ENCODE measurements at places on chromosomes 5 and 9. TPM values are rescaled to one million over a fixed set of nuclear protein-coding genes. Genes with fewer than 3 reads are reported as not detected.

ADRB2 gene
- 5.0 TPM for total RNA-seq

C1QTNF2 gene
- 2.8 TPM for total RNA-seq

TXNDC8 gene
- total RNA-seq: not detected

LPAR1 gene
- total RNA-seq: 28.2 TPM

OR13C9 gene
- not detected for total RNA-seq

BTNL9 gene
- 11.9 TPM for total RNA-seq

C9 gene
- total RNA-seq: 4.5 TPM

IRGM gene
- 0.44 TPM for total RNA-seq

CDH10 gene
- total RNA-seq: 0.13 TPM

- no peak overlapping the region for H3K4me3 ChIP-seq
- no peaks in the 10 kb centered on the region for H3K36me3 ChIP-seq
- no peaks in the 10 kb centered on the region for H3K27me3 ChIP-seq
- no peak for DNase-seq
These were observed 30.7 kb downstream of the C6 start for GRCh38 chr5:41182666-41183065.

DNA sequence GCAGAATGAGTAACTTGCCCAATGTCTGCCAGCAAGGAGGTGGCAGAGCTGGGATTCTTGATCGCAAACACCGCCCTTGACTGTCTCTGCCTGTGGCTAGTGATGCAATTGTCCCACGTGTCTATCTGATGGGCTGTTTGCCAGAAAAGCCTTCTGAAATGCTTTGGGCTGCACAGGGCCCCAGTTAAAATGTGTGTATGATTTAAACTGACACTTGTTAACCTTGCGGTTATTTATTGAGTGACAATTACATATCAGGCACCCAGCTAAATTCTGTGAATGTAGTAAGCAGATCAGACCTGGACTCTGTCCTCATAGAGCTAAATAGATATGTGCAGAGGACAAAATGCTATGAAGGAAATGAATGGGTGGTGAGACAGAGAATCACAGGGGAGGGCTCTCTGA lies 11.6 kb upstream of the IL12B start:
- no peaks in the 10 kb centered on the region for H3K4me1 ChIP-seq
- no peaks in the 10 kb centered on the region for H3K36me3 ChIP-seq
- no peak for DNase-seq
- H3K27me3 ChIP-seq: no peaks in the 10 kb centered on the region

- H3K27me3 ChIP-seq: no peaks in the 10 kb centered on the region
- no peaks in the 10 kb centered on the region for H3K36me3 ChIP-seq
- H3K27ac ChIP-seq: no peak overlapping the region
- DNase-seq: no peak
These were observed 9.9 kb downstream of the SLC25A25 start for GRCh38 chr9:128077847-128078503.

GRCh38 chr9:127635201-127635735 lies 23.2 kb downstream of the STXBP1 start:
- no peak overlapping the region for H3K4me3 ChIP-seq
- no peaks in the 10 kb centered on the region for H3K27me3 ChIP-seq
- no peak overlapping the region for H3K27ac ChIP-seq
- H3K4me1 ChIP-seq: no peaks in the 10 kb centered on the region
- no peaks in the 10 kb centered on the region for H3K36me3 ChIP-seq

DNA sequence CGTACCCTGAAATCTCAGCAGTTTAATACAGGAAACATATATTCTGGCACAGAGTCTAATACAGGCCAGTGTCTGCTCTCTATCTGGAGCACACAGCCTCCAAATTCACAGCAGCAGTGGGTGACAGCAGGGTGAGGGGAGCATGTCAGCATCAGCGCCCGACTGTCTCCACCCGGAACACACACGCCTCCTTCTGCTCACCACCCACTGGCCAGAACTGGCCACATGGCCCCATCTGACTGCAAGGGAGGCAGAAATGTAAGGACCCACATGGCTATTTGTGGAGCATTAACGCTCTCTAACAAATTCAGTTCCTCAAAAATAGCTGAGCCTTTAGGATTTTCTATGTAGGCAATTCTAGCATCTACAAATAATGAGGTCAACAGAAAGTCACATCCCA lies 24.6 kb downstream of the UBE2QL1 start:
- no peak overlapping the region for H3K27ac ChIP-seq
- H3K4me1 ChIP-seq: no peaks in the 10 kb centered on the region
- H3K36me3 ChIP-seq: no peaks in the 10 kb centered on the region
- H3K27me3 ChIP-seq: no peaks in the 10 kb centered on the region

GRCh38 chr9:126986506-126986951 lies 71.9 kb downstream of the RALGPS1 start:
- no peak overlapping the region for H3K4me3 ChIP-seq
- no peak overlapping the region for H3K27ac ChIP-seq
- H3K4me1 ChIP-seq: peaks cover 25% of the 10 kb centered on the region
- no peaks in the 10 kb centered on the region for H3K36me3 ChIP-seq
- no peaks in the 10 kb centered on the region for H3K27me3 ChIP-seq
- no peak for DNase-seq

DNA sequence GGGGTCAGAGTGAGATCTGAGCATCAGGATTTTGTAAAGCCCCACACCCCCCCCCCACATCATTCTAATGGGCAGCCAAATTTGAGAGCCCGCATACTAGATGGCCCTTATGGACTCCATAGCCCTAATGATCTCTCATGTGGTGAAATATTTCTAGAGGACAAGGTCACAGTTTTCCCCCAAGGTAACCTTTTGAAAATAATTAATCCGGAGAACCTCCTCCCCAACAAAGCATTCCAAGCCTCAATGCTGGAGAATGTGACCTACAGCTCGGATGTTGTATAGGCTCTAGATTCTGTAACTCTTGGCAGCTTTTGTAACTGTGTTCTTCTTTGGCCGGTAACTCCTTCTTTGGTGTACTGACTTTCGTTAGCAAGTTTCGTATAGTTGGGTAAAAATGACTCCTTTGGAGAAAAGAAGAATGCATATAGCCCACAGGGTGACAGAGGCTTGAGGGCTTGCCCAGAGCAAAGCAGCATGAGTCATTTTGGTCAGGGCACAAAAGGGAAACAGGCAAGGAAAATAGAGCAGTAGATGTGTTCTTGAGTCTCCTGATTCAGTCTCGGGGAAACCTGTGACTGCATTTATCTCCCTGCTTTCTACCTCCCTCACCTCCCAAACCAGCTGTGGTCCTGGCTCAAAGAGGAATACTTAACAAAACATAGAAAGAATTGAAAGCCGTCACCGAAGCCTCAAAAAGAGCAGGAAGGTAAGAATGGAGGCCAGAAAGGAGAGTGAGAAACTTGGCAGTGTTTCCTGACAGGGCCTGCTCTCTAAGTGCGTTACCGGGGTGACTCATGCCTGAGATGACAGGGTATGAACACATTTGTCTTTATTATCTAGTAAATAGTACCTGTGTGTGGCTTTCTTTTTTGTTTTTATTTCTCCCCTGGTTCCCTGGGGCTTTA lies 6.6 kb upstream of the XPA start:
- no peak for DNase-seq
- no peaks in the 10 kb centered on the region for H3K27me3 ChIP-seq
- peaks cover 18% of the 10 kb centered on the region for H3K4me1 ChIP-seq
- peak overlapping the region; percentile 85 for H3K27ac ChIP-seq
- peak overlapping the region; percentile 4 for H3K4me3 ChIP-seq
- no peaks in the 10 kb centered on the region for H3K36me3 ChIP-seq

GRCh38 chr5:167699432-167699831 lies 592.0 kb upstream of the WWC1 start:
- no peaks in the 10 kb centered on the region for H3K4me1 ChIP-seq
- H3K36me3 ChIP-seq: no peaks in the 10 kb centered on the region
- no peaks in the 10 kb centered on the region for H3K27me3 ChIP-seq
- no peak for DNase-seq
- no peak overlapping the region for H3K4me3 ChIP-seq

DNA sequence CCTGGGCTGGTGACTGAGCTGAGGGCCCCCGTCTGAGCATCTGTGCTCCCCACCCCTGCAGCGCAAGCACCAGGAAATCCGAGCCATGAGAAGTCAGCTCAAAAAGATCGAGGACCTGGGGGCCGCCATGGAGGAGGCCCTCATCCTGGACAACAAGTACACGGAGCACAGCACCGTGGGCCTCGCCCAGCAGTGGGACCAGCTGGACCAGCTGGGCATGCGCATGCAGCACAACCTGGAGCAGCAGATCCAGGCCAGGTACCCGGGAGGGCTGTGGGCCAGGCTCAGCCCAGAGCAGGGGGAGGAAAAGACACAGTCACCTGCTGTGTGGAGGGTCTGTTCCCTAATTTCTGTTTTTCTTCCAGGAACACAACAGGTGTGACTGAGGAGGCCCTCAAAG lies 24.6 kb downstream of the DYNC2I2 start:
- H3K4me1 ChIP-seq: no peaks in the 10 kb centered on the region
- peaks cover 4% of the 10 kb centered on the region for H3K36me3 ChIP-seq
- no peak overlapping the region for H3K4me3 ChIP-seq

DNA sequence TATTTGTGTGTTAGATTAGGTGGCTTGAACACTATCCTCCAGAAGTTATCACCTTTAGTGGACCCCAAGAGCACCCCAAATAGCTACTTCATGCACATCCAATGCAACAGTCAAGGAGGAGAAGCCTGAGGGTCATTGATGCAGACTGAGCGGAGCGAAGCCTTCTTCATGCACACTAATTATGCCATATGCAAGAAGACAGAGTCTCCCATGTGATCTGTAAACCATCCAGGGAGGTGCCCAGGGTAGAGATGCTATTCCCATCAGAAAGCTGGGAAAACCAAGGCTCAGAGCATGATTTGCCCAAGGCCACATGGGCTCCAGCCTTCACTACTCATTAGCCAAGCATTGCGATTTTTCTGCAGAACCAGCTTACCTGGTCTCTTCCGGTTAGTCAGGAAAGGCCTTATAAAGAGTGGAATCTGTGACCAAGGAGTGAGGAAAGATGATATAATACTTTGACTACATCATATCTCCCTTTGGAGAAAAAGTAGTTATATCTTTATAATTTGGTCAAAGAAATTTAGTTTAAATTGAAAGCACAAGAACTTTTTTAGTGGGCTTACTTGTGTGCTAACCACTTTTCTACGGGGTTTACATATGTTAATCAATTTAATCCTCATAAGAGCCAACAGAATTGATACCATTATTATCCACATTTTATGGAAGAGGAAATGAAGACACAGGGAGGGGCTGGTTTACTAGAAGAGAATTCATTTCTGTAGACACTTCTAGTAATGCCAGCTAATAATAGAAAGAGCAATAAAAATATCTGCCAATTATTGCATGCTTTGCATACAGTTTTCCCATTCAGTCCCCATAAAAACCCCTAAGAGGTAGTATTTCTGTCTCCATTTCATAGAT lies 220.0 kb downstream of the ESM1 start:
- no peak overlapping the region for H3K27ac ChIP-seq
- H3K4me1 ChIP-seq: no peaks in the 10 kb centered on the region
- H3K36me3 ChIP-seq: no peaks in the 10 kb centered on the region
- H3K4me3 ChIP-seq: no peak overlapping the region
- no peak for DNase-seq
- no peaks in the 10 kb centered on the region for H3K27me3 ChIP-seq
